ENCODE measurements at places on chromosomes 5 and 9. TPM values are rescaled to one million over a fixed set of nuclear protein-coding genes. Genes with fewer than 3 reads are reported as not detected.

DNA sequence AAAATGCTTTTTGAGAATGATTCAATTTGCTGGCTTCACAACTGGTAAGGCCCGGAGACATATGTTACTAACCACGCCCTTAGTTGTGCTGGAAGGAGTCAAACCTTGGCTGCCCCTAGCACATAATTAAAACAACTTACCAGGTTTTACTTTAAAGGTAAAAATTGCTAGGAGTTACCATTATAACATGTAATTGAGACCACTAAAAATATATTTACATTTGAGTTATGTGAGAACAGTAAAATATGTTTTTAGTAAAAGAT is 435.6 kb upstream of the CDH9 start:
- no peaks in the 10 kb centered on the region for H3K36me3 ChIP-seq
- H3K27ac ChIP-seq = no peak overlapping the region
- no peaks in the 10 kb centered on the region for H3K4me1 ChIP-seq
- DNase-seq = no peak
- H3K27me3 ChIP-seq = no peaks in the 10 kb centered on the region

GRCh38 chr9:549455-549997 is 292.0 kb upstream of the DMRT1 start:
- H3K27me3 ChIP-seq = no peaks in the 10 kb centered on the region
- DNase-seq = no peak
- H3K36me3 ChIP-seq = peaks cover 3% of the 10 kb centered on the region
- no peak overlapping the region for H3K27ac ChIP-seq
- H3K4me3 ChIP-seq = no peak overlapping the region
- H3K4me1 ChIP-seq = peaks cover 9% of the 10 kb centered on the region

FAM151B gene
- polyA plus RNA-seq = 1.2 TPM

HAVCR1 gene
- 0.48 TPM for polyA plus RNA-seq

- H3K27ac ChIP-seq = no peak overlapping the region
- H3K4me1 ChIP-seq = no peaks in the 10 kb centered on the region
- no peak for DNase-seq
- H3K36me3 ChIP-seq = no peaks in the 10 kb centered on the region
- H3K27me3 ChIP-seq = no peaks in the 10 kb centered on the region
- H3K4me3 ChIP-seq = no peak overlapping the region
These were observed 89.2 kb upstream of the PRLR start for GRCh38 chr5:35319333-35320002.

GRCh38 chr9:130042406-130042884 is 544 bp downstream of the FNBP1 start:
- peak overlapping the region; percentile 61 for H3K4me3 ChIP-seq
- H3K27ac ChIP-seq = peak overlapping the region; percentile 65
- H3K36me3 ChIP-seq = no peaks in the 10 kb centered on the region
- peak; percentile 41 for DNase-seq
- peaks cover 30% of the 10 kb centered on the region for H3K27me3 ChIP-seq

- H3K27ac ChIP-seq = no peak overlapping the region
- H3K36me3 ChIP-seq = no peaks in the 10 kb centered on the region
- H3K4me3 ChIP-seq = no peak overlapping the region
- H3K27me3 ChIP-seq = no peaks in the 10 kb centered on the region
- DNase-seq = no peak
- H3K4me1 ChIP-seq = no peaks in the 10 kb centered on the region
These were observed 9.1 kb downstream of the MAMDC2 start for GRCh38 chr9:70052768-70053167.

PRPF4 gene
- 22.8 TPM for polyA plus RNA-seq

DNA sequence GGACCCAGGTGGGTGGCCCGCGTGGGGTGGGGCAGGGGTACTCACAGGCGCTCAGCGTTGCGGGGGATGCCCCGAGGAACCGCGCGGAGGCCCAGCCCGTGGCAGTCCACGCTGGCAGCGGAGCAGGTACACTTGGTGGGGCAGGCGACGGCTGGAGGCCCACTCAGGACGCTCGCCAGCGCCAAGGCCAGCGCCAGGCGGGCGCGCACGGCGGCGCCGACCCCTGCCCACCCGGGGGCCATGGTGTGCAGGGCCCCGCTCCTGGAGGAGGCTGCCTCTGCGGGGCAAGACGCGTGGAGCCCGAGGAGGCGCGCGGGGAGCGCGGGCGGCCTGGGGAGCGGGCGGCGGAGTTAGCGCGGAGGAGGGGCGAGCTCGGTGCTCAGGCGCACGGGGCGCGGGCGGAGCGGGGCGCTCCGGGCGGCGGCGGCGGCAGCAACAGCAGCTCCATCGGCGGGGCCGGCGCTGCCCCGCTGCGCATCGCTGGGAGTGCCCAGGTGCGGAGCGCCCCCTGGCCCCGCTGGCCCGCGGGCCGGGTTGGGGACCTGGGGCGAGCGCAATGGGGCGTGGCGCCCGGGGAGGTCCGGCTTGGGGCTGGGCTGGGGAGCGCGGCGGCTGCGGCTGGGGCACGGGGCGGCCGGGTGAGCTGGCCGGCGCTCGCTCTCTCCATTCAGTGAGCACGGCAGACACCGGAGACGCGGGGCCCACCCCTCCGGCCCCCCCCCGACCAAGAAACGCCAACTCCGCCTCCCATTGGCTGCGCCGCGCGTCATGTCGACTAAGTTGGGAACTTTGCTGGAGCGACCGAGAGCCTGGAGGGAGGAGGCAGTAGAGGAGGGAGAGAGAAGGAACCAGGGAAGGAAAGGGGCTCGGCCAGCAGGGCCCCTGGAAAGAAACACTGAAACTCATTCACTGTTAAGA is at the start of gene SLIT3:
Gene SLIT3, minus strand, starts transcription at position 672 of the 918 bp plus-strand sequence. Its CDS starts 430 bp downstream, at position 242.
- DNase-seq = peak; percentile 56
- peak within 1 kb of the TSS; percentile 32 for H3K4me3 ChIP-seq
- H3K4me1 ChIP-seq = peaks cover 3% of the 10 kb centered on the region
- peaks cover 66% of the 10 kb centered on the region for H3K27me3 ChIP-seq
- H3K27ac ChIP-seq = no peak within 1 kb of the TSS

DNA sequence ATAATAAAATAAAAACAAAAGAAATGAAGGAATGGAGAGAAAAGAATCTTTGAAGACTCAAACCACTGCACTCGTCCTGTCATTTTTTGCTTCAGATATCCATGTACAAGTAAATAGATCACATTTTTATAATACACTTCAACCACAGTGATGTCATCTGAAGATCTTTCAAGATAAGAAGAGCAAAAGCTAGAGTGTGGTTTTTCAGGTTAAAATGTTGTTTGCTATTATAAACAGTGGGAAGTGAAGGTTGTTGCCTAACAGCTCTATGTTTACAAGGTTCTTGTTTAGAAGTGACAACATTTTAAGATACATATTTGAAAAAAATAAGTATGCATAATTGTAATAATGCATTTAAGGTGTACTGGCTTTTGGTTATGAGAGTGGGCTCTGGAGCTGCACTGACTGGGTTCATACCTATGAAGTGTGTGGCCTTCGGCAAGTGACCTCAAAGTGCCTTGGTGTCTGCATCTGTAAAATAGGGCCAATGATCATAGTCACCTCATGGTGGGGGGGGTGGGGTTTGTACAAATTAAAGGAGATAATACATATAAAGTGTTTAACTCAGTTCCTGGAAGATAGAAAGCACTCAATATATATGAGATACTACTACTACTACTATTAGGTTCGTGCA is 45.5 kb upstream of the IL7R start:
- no peaks in the 10 kb centered on the region for H3K4me1 ChIP-seq
- no peak overlapping the region for H3K27ac ChIP-seq
- no peak overlapping the region for H3K4me3 ChIP-seq
- no peaks in the 10 kb centered on the region for H3K27me3 ChIP-seq
- DNase-seq = no peak

CACNA1B gene
- polyA plus RNA-seq = 1.8 TPM

DNA sequence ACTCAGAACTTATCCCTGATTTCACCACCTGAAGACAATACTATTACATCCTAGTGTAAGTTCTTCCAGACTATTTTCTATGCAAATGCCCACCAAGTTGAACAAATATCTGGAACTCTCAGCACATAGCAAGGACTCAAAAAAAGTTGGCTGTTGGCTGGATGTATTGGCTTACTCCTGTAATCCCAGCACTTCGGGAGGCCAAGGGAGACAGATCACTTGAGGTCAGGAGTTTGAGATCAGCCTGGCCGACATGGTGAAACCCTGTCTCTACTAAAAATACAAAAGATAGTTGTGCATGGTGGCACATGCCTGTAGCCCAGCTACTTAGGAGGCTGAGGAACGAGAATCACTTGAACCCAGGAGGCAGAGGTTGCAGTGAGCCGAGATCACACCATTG is 15.0 kb upstream of the VPS13A start:
- no peaks in the 10 kb centered on the region for H3K4me1 ChIP-seq
- no peak overlapping the region for H3K4me3 ChIP-seq
- H3K27ac ChIP-seq = no peak overlapping the region
- no peaks in the 10 kb centered on the region for H3K36me3 ChIP-seq
- no peak for DNase-seq

DNA sequence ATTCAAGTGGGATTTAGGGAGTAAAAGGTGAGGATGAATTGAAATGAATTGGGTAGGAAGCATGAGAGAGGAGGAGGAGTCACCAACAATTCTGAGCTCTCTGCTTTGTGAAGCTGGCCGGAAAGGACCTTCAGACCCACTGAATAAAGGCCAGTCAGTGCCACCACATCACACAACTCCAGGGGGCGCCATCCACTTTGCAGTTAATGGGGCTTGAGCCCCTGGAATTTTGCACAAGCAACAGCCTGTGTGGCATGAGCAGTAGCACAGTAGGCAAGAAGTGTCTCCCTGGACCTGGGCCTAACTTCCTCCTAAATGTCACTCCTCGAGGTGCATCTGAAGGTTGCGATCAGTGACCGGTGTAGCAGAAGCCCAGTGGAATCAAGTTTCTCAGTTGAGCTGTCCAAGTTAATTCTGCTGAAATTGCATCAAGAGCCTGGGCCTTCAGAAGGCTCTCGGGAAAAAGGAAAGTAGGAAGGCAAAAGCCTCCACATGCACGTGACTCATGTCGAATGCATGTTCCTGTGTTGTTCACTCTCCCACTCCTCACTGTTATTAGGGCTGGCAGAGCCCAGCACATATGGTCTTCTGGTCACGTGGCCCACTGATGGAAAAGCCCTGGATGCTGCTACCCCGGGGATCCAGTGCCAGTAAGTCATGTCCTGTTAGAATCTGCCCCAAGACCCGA is 27.8 kb upstream of the GLIS3 start:
- no peaks in the 10 kb centered on the region for H3K4me1 ChIP-seq
- DNase-seq = no peak
- H3K36me3 ChIP-seq = no peaks in the 10 kb centered on the region

- peaks cover 9% of the 10 kb centered on the region for H3K27me3 ChIP-seq
- H3K4me1 ChIP-seq = peaks cover 35% of the 10 kb centered on the region
- no peak for DNase-seq
- H3K36me3 ChIP-seq = no peaks in the 10 kb centered on the region
These were observed 6.0 kb upstream of the ADRA1B start for GRCh38 chr5:159910207-159910842.

DNA sequence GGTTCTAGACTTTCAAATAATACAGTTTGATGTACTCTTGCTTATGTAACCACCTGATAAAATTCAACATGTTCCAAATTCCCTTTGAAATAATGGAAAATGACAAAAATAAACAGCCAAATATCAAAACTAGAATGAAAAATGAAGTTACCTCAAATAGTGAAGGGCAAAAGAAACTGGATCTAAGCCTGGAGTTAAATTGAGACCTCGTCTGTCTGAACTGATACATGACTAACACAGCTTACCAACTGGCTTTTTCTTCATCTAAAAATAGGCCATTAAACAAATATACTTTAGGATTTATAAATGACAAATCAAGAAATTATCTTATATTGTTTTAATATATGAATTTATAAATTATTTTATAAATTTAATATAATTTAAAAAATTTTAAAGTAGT is 12.1 kb upstream of the CAAP1 start:
- no peak for DNase-seq
- no peak overlapping the region for H3K4me3 ChIP-seq
- H3K4me1 ChIP-seq = no peaks in the 10 kb centered on the region
- H3K27me3 ChIP-seq = no peaks in the 10 kb centered on the region
- no peak overlapping the region for H3K27ac ChIP-seq
- peaks cover 22% of the 10 kb centered on the region for H3K36me3 ChIP-seq

All from large intestine (tissue), 12 donors.